ENCODE measurements at places on chromosomes 1 and 21.

- DNase-seq, result no peak
These were observed 23.7 kb downstream of the ERRFI1 start for GRCh38 chr1:8002329-8002910.

DNA sequence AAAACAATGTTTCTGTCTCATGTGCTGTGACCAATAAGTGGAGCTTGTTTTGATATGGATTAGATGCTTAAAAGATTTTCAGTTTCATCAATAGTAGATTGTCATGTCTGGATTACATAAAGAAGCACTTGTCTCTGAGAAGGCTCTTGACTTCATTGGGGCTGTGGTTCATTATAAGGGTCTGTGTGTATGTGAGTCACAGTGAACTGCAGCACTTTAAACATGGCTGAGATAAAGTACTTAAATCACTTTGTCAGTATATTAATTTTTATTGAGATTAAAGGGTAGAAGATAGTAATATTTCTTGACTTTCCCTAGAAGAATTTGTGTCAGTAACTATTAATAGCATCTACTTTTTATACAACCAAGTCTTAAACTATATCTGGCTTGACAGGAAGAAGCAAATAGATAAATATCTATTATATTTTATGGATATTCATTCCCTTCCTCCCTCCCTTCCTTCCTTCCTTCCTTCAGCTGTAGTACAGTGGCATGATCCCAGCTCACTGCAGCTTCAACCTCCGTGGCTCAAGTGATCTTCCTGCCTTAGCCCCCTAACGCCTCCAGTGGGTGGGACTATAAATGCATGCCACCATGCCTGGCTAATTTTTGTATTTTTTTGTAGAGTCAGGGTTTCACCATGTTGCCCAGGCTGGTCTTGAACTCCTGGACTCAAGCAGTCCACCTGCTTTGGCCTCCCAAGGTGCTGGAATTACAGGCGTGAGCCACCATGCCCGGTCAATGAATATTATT lies 48.8 kb downstream of the ZFYVE9 start:
- DNase-seq, result no peak

DNA sequence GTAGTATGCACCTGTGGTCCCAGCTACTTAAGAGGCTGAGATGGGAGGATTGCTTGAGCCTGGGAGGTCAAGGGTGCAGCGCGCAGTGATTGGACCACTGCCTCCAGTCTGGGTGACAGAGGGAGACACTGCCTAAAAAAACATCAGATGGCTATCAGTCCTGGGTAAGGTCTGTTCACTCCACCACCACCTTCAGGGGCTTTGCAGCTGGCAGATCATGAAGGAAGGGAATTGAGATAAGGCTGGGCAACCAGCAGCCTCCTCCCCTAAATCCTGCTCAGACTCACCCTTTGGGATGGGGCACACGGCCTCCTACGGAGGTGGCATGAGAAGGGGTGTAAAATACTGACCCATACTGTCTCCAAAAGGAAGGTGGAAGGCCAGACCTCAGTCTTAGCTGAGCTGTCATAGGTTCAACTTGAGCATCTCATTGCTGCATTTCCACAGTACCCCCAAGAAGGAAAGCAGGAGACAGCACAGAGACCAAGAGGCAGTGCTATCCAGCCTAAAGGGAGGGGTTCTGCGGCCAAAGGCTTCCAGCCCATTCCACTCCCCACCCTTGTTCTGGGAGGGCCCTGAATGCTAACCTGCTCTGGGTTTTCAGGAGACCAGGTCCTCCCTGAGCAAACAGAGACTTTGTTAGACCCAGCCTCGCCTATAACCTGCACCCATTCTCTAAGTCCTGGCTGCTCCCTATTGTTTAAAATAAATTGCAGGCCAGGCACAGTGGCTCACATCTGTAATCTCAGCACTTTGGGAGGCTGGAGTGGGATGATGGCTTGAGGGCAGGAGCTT lies 13.7 kb downstream of the SLC45A3 start:
- DNase-seq, result no peak

GRCh38 chr1:171940368-171940767 lies 99.1 kb downstream of the DNM3 start:
- no peak for DNase-seq

DNA sequence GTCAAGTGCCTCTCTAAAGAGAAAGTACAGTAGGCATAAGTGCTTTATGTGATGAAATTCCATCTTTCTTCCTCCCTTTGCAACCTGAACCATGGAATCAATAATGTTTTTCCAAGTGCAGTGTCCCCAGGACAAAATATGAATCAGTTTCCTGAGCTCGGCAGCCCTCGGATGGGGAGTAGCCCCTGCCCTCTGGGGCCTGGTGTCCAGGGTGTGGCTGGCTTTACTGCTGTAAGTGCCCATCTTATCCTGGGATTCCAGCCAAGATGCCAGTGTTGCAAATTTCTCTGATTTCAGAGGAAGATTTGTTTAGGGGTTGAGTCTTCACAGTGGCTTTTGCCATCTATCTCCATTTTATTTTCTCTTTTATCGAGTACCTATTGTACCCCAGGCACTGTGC lies 40.5 kb upstream of the SRP9 start:
- no peak for DNase-seq

All from stimulated activated CD4-positive, alpha-beta T cell treated with anti-CD3 and anti-CD28 coated beads, Interleukin-15, amount 100 ng/mL, for 24 hours (primary cell).